ENCODE measurements at places on chromosomes 6 and 20.

GRCh38 chr6:21185861-21186478 lies 407.6 kb upstream of the SOX4 start:
- DNase-seq, result no peak

DNA sequence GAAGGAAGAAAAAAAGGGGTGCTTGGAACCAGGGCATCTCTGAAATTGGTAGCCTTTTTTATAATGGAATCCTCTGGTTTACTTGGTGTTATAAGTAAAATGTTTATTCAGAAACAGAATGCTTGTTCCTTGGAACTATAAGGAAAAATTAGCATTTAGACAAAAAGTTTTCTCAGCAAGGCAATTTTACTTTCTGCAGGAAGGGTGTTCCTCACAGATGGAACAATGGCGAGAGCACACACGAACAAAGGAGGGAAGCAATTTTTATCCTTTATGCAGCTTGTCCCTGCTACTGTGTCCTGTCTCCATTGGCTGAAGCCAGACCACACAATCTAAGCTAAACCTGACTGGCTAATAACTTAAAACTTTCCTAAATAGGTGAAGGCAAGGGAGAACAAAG lies 22.7 kb upstream of the FANCE start:
- DNase-seq, result no peak

DNA sequence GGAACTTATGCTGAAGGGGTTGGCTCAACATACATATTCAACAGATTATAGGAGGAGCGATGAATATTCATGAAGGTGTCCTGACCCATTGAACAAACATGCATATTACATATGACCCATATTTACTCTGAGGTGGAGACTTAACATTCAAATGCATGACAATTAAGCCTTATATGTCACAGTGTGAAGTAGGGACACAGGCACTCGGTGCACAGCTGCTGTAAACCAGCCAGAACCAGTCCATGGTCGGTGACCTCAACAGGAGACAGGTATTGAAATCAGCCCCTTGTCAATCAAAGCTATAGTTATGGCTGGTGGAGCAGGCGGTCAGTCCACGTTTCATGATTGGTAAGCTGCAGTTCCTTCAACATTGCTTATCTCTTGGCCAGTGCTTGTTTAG lies 347.3 kb downstream of the THBS2 start:
- no peak for DNase-seq

- DNase-seq, result no peak
Observed at GRCh38 chr6:93300661-93301060, 118.7 kb downstream of the EPHA7 start.

DNA sequence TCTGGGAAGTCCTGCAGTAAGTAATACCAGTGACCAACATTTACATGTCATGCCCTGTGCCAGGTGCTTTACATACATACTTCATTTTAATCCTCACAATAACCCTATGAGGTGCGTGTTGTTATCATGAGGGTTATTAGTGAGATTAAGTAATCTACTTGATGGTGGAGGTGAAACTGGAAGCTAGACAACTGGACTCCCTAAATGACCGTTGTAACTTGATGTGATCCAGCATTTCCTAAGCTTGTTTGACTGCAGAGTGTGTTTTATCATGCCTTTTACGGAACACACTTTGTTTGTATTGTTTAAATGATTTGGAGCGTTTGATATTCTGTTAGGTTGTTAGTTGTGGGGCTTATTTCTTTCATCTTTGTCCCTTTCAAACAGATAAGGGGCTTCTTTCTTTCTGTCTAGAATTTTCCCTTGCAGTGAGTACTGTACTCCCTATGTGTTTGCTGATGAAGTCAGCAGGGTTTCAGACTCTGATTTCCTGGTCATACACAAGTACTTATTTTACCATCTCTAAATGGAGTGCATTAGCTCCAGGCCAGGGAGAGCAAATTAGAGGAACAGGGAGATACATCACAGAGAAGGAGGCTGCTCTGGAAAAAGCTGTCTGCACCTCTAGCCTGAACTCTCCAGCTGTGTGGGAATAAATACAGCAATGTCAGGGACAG lies 29.7 kb downstream of the CHMP4B start:
- no peak for DNase-seq

DNA sequence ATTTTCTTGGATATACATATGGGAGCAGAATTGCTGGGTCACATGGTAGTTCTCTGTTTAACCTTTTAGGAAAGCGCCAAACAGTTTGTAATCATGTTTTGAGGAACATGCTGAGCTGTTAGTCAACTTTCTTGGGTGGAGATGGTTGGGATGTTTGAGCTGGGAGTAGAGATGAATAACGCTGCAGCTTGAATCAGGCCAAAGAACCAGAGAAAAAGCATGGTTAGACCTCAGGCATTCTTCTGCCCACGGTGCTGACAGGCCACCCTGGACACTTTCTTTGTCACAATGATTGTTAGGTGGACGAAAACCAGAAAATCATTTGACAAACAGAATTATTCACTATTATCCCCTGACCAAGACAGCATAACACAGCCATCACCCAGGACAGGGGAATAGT lies 66.8 kb downstream of the PRDM1 start:
- no peak for DNase-seq

GRCh38 chr20:24954151-24954550 lies 5.1 kb downstream of the CST7 start:
- DNase-seq, result no peak

DNA sequence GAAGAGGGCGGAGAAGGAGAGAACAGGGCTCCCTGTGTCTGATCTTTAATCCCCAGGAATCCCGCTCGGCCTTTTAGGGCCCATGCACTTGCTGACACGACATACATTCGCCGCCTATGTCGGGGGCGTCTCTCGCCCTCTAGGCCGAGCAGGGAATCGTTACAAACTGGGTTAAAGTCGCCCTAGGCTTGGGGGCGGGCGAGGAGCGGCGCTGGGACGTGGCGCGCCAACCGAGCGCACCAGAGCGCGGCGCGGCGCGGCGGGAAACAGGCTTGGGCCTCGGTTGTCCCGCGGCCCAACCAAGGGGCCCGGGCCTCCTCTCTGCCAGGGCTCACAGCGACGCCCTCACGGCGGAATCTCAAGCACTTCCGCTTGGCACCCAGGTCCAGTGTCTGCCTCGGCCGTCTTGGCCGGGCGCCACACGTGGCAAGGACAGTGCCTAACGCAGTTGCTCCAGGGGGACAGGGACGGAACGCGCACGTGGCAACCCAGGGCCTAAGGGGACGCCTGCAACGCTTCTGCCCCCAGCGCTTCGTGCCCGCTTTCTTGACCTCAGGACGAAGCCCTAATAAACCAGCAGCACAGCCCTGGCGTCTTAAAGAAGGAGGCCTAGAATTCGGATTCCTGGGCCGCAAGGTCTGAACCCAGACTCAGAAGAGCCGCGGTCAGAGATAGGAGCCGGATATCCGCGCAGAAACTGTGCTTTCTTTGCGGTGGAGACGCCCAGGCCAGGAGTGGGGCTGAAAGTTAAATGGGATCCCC lies 71.5 kb downstream of the NCR2 start:
- no peak for DNase-seq

DNA sequence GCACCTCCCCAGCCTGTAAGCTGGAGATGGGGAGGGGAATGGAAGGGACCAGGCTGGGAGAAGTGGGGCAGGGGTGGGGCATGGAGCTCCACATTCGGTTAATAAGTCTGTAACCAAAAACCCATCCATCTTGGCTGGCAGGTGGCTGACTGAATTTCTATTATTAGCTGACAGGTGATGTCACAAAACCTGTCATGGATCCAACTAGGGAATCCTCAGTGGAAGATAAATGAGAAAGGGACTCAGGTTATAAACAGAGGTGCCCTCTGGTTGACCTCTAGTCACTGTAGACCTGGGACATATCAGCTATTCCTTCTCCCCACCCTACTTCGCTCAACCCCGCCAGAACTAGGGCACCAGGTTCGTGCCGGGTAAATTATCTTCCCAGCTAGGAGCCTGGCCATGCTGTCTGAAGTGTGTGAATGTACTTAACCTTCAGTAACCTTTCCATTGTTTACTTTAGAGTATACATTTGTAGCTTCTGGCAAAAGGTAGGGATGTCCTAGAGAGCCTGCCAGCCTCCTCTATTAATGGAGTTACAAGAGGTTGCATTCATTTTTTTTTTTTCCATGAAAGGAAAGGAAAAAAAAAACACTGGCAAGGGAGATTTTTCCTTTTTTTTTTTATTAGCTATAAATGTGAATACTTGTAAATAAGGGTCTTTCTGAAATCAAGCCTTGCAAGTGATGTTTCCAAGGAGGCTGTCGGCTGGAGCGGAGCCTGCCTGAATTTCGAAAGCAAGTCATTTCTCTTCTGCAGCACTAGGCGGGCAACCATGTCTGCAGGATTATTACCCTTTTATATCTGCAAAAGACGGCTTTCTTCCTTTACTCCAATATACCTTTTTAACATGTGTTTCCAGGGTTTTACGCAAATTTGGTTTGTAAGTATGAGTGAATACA lies 135.9 kb downstream of the TMEM242 start:
- DNase-seq, result no peak

DNA sequence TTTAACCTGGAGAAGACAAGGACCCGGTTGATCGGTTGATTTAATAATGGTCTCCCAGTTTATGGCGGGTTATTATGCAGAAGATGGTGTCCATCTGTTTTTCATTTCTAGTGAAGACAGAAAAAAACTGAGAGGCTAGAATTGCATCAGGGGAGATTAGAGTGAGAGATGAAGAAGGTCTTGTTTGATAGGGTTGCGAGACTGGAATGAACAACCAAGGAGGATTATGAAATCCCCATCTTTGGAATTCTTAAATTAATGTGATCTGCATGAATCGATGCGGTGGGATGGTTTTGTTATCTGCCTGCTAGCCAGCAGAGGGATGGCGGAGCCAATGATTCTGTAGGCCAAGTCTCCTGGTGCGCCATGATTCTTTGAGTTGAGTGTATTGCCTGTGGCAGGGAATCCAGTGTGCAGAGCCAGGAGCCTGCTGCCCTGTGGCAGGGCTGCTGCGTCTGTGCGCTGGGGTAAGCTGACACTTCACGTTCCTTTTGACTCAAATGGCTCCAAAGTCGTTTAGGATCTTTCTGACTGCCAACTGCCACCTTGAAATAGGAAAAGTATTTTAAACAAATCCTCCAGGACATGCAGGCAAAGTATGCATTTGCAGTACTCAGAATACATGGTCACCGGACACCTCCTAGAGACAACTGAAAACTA lies 200.1 kb downstream of the CLIC5 start:
- no peak for DNase-seq

DNA sequence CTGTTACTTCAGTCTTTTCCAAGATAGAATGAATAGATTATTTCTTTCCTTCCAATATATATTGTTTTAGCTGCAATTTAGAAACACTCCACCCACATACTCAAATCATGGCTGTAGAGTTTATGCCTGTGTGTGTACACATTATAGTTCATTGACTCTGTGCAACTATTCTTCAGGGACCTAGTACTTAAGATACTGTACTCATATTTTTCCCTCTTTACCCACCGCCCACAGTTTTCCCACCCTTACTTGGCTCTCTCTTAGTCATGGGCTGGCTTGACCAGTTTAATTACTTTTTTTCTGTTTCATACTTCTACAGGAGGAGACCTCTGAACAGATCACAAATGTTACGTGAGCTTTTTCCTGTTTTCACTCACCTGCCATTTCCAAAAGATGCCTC lies 30.4 kb downstream of the C6orf89 start:
- DNase-seq, result no peak

DNA sequence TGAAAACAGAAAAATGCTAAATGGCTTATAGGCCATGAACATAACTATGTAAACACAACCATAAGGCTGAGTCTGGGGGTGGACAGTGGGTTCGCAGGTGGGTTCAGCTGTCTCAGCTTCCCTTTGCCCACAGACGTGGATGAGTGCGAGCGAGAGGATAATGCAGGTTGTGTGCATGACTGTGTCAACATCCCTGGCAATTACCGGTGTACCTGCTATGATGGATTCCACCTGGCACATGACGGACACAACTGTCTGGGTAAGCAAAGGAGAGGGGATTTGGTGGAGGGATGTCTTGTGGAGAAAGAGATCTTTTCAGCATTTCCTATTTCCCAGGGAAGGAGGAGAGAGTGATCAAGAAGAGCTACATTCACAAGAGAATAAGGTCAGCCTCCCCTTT lies 14.7 kb downstream of the SCUBE3 start:
- DNase-seq, result no peak

- DNase-seq, result no peak
Observed at GRCh38 chr6:74065705-74066104, 369.7 kb downstream of the CD109 start.

DNA sequence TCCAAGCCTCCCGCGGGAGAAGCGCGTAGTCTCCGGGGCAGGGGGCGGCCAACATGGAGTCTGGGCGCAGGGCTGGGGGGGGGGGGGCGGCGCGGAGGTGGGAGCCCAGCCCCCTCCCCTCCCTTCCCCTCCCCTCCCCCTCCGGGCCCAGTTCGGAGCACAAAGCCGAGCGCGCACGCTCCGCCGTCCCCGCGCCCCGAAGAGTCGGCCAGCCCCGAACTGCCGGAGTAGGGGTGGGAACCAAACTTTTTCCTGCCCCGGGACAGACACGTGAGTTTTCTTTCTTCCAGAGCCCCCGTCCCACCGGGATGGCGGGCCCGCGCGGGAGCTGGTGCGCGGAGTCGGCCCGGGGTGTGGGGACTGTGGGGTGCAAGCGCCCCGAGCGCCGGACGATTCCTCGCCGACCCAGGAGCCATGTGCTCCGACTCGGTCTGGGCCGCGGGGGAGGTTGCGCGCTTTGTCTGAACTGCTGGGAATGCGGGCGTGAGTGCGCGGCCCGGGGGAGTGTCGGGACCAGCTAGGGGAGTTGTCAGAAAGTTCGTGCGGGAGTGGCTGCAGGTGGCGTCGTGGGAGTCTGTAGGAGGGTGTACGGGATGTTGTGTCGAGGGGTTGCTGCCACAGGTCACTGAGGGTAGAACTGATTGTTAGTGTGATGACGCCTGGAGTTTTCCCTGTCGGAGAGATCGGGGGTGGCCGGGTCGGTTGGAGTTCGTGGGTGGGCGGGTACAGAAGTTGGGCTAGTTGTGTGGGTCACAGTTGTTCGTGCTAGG lies 1.2 kb downstream of the TGIF2 start:
- DNase-seq, result peak; percentile 25

- no peak for DNase-seq
Observed at GRCh38 chr6:126531286-126531685, 191.4 kb downstream of the CENPW start.

GRCh38 chr6:143299253-143300166 lies 151.0 kb downstream of the ADAT2 start:
- DNase-seq, result no peak

GRCh38 chr6:84282550-84282949 lies 55.1 kb upstream of the CEP162 start:
- no peak for DNase-seq

DNA sequence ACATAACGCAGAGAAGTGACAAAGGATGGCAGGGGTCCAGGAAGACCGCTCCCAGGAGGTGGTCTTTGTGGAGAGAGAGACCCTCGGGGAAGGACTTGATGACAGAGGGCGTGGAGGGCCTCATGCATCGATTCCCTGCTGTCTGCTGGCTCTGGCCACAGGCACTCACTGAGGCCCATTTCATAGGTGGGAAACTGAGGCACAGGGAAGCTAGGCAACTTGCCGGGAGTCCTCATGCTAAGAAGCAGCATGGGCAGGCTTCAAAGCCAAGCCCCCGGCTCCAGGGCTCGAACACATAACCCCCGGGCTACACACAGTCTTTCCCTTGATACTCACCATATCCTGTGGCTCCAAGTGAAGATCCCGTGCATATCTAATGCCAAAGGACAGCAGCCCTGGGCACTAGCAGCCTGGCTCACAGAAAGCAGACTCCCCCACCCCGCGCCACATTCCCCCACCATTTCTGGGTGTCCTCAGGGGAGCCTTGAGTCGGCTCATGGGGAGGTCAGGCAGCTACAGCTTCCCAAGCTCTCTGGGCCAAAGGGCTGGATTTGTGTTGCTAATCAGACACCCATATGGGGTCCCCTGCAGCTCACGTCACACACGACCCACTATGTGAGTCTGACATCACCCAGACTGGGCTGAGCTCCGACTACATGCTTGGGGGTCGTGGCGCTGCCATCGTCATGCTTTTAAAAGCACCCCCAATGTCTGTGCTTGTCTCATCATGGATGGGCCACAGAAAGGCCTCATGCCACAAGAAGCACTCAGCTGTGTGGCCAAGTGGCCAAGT lies 130.9 kb upstream of the PMEPA1 start:
- DNase-seq, result no peak

Data from activated CD8-positive, alpha-beta memory T cell treated with anti-CD3 and anti-CD28 coated beads for 1 hour (primary cell).